ENCODE measurements at places on chromosomes 4 and X.

GRCh38 chrX:105302246-105302645, 81.8 kb upstream of the TEX13A start:
- DNase-seq = no peak

GRCh38 chrX:700936-701335, 70.3 kb downstream of the SHOX start:
- no peak for DNase-seq

DNA sequence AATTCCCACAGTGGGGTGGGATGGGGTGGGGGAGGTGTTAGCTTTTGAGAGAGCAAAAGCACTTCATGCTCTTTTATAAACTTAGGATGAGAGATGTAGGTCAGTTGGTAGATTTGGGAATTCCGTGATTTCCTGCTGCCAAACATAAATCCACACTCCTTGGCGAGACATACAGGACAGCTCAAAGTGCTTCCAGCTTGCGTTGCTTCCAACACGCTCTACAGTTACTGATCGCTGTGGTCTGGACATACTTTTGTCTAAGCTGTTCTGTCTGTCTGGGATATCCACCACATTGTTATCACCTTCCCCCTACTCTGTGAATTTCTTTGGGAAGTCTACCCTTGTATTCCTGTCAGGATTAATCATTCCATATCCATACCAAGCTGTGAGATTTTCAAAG, 117.5 kb downstream of the RAPGEF2 start:
- no peak for DNase-seq

DNA sequence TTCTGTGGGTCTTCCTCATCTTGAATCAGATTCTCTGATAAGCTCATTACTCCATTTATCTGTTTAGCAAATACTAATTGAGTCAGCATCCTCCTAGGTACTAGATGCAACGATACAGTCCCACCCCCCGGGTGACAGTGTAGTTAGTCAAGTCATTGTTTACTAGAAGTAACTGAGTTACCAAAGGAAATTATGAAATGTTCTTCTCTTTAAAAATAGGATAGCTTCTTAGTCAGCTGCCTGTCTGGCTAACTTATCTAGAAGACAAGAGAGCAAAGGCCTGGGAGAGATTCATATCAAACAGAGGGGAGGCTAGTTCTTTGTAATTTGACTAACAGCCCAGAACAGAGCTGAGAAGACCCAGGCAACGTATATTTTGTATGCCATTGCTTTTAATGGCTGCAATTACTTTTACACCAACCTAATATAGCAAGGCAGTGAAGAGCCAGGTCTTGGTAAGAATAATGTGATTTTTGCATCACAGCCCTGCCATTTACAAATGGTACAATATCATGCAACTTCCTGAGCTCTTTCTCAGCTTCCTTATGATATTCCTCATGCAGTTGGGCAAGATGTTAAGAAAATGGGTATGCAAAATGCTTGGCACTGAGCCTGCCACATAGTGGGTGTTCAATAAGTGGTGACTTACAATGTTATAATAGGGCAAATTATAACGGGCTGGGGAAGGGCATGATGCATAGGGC, 149.9 kb downstream of the CHIC2 start:
- no peak for DNase-seq

DNA sequence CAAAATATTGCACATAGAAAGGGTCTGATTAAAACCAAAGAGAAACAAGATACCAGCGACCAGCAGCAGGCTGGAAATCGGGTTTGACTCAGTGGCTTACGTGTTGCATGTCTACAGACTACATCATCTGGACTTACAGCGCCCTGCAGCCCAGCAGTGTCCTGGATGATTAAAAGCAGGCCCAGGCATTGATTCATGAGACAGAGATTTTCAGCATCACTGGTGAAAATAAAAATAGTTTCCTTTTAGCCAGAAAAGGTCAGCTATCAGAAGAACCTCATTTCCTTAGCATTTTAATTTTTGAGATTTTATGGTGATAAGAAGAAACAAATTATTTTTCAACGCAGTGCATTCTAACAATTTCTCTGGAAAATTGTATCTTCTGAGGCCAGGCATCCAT, 190.6 kb downstream of the PTTG2 start:
- DNase-seq = no peak

DNA sequence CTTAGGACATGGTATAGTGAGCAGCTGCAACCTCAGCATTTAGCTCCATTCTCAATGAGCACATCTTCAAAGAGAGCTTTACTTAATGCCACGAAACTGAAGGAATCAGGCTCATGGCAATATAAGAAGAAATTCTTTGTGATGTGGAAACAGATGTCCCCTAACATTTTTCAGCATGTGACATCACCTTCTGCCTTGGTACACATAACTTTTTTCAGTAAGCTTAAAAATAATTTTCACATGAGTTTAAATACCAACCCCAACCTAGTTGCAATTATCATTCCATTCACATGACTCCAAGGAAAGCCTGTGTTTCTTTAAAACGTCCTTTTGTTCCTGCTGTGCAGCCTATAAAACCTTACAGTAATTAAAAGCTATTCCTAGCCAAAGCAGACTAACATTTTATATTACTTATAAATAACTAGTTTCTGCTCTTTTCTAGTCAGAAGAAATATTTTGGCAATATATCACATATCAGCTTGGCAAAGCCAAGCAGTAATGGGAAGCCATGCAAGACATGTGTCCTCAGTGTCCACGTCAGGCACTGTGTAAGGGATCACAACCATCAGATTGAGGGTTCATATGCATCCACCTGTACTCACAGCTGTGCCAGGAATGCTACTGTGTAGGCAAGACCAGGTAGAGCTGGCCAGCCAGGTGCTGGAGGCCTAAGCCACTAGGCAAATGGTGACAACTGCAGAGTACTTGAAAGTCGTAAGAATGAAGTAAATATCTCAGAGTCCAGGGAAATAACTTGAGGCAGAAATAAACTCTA, 466.6 kb downstream of the INPP4B start:
- no peak for DNase-seq

DNA sequence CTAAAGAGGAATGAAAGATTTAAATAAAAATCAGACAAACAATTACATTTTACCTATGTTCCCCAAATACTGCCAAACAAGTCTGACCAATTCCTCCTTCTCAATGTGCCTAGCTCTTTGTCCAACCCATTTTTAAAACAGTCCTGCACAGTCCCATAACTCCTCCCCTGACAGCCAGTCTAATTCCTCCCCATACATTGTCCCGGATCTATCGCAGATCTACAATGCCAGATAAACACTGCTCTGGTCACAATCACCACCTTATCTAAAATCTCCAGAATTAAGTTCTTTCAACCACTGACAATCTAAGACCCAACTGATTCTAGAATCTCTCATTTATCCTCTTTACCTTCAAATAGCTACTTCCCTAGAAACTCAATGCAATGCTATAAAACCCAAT, 176.0 kb downstream of the APBB2 start:
- DNase-seq = no peak

DNA sequence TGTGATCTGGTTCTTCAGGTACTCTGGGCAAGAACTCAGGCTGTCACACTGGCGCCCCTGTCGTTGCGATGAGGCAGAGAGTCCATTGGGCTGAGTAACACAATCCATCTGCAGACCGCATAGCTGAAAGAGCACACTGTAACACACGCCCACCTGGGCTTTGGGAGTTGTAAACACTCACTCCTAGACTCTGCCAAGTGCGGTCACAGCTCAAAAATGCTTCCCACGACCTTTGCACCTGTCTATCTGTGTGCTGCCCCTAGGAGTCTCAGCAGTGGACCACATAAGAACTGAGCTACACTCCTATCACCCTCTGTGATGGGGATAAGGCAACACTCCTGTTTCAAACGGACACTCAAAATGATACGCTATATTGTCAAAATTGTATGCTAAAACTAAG, 2028.3 kb downstream of the PCDH7 start:
- no peak for DNase-seq

DNA sequence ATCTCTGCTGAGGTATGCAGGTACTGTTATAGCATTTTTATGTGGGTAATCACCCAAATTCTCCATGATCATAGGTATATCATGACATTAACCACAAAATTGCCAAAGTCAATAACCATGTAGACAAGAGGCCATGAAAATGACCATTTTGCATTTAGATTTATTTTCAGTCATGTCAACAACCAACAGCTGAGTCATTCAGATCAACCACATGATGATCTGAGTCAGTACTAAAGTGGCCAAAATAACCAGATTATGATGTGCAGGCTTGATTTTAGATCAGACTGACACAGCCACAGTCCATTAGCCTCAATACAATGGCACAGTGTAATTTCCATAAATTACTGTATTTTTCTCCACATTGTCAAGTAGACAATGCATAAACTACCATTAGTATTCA, 240.5 kb downstream of the GRIA3 start:
- no peak for DNase-seq

DNA sequence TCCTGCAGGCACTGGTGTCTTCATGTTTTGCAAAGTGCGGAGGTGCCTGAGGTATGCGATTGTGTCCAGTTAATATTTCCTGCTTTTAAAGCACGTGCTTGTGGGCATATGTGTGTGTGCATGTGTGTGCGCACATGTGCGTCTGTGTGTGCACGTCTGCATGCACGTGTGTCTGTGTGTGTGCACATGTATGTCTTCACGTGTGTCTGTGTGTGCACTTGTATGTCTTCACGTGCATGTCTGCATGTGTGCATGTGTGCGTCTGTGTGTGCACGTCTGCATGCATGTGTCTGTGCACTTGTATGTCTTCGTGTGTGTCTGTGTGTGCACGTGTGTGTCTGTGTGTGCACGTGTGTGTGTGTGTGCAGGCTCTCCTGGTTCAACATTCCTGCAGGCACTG, 49.5 kb downstream of the SHOX start:
- no peak for DNase-seq

GRCh38 chrX:9888953-9889470, 78.1 kb upstream of the CLDN34 start:
- DNase-seq = no peak

DNA sequence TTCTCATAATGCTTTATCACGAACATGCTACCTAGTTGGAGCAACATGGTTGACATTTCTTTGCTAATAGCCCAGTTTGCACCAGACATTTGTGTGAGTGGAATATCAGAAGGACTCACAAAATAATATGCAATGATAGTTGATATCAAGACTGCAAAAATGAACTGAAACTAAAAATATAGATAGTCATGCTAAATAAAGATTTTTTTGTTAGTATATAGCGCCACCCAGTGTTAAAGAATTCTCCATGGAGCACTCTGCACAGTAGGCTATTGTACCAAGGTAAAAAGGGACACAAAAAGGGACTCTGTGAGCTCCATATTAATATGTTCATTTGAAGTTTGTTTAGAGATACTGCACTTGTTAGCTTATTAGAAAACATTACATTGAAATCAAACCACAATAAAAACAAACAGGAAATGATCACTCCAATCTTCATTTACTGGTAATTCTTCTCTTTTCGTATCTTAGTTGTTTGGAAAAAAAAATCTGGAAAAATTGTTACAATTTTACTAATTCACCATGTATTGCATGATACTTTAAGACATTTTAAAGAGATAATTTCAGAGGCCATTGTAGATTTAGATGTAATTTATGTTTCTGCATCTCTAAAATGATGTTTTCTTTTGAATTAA, 1509.6 kb downstream of the ADGRL3 start:
- peak; percentile 2 for DNase-seq

- no peak for DNase-seq
Measured at GRCh38 chr4:13561673-13562072, 17.4 kb upstream of the NKX3-2 start.

GRCh38 chr4:187166886-187167512, 443.3 kb upstream of the FAT1 start:
- no peak for DNase-seq

DNA sequence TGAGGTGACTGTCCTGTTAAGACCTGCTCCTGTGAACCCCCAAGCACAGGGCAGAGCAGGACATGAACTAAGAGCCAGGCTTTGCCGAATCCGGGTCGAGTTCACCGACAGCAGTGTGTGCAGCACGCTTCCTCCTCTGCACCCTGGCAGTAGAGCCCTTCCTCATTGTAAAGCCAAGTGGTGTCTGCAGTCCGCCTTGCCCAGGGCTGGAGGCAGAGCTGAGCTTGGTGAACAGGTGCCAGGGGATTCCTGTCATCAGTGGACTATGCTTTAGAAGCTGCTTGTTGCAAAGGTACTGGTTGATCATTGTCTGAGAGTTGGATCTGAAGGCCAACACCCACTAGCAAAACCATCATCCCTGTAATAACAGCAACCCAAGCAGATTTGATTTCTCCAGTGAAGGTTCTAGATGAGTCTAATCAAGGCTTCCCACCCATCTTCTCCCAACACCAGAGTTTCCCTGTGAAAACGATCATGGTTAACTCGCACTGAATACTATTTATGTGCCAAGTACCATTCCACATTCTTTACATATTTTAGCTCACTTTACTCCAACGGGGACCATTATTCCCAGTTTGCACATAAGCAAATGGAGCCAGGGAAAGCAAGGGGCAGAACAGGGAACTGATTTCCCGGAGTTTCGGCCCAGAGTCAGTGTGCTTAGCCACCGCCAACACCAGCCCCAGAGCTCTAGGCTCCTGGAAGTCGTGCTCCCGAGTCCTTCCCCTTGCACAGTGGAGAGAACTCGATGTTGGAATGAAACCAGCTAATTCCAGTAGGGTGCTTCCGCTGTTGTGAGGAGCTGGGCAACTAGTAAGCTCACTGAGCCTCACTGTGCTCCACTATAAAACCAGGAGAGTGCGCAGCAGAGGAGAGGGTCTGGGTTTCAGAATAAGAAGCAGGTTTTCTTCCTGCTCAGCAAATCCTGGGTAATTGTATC, 1.4 kb upstream of the SLC34A2 start:
- no peak for DNase-seq

- DNase-seq = no peak
Measured at GRCh38 chr4:76594173-76594572, 159.1 kb downstream of the SHROOM3 start.

GRCh38 chr4:168880072-168880675, 129.9 kb downstream of the CBR4 start:
- no peak for DNase-seq

GRCh38 chr4:14874990-14875389, 127.3 kb upstream of the CPEB2 start:
- no peak for DNase-seq

GRCh38 chr4:147049946-147050345, 104.3 kb upstream of the TTC29 start:
- DNase-seq = no peak

DNA sequence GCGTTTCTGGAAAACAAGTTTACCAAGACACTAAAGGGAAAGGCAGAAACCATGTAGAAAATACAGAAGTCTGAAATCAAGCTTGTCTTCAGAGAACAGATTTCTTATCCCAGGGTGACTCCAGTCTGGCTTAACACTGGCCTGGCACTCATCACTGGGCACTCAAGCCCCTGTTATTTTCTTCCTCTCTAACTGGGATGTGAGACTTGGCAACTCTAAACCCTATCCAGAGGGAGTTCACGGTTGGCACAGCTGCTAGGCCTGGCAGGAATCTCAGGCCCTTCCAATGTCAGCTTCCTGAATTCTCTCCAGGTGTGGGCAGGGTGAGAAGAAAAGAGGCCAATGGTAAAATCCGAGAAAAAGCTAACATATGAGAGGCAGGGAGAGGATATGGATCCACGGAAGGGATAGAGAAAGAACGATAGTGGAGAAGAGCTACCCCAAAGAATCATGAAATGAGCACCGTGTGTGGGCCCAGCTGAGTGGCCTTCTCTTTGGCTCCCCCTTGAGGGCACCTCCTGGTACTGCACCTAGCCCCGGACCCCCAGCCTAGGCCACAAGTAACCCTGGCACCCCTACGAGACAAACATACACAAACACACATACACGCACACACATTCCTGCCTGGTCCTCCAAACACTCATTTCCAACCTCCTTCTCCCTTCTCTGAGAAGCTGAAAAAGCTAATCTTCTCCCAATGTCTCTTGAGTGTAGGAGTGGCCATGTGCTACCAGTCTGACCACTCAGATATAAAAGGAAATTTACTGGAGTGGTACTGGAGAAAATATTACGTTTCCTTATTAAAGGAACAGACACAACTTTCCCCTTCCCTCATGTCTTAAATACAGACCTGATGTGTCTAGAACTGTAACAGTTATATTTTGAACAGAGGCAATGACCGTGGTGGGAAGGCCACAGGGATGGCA, 16.6 kb upstream of the PTCHD1 start:
- DNase-seq = peak; percentile 6

All from GDM1 (cell line).